ENCODE measurements at places on chromosomes 7 and 10. TPM values are rescaled to one million over a fixed set of nuclear protein-coding genes. Genes with fewer than 3 reads are reported as not detected.

Gene POLR2J2
- total RNA-seq, result 63.8 TPM

GRCh38 chr10:110967009-110967630, 47.7 kb downstream of the SHOC2 start:
- no peak for DNase-seq

Gene EPHB6
- 6.8 TPM for total RNA-seq

- no peak for DNase-seq
These were observed 49.6 kb upstream of the TOMM7 start for GRCh38 chr7:22872096-22872807.

DNA sequence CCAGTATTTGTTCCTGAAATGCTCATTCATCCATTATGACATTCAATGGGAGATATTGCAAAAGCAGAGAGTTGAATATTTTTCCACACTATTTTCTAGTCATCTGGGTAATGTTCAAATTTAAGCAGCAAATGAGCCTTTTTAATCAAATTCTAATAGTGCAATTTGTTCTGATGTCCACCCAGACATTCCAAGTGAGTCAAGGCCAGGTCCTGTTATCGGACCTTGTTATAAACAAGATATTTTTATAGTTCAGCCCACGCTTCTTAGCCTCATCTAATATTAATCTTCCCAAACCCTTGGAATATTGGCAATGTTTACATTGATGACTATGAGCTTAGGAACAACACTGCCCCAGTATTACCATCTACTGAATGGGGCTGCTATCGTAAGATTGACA, 500.1 kb upstream of the PHF14 start:
- no peak for DNase-seq
